ENCODE measurements at places on chromosomes 7 and 10.

DNA sequence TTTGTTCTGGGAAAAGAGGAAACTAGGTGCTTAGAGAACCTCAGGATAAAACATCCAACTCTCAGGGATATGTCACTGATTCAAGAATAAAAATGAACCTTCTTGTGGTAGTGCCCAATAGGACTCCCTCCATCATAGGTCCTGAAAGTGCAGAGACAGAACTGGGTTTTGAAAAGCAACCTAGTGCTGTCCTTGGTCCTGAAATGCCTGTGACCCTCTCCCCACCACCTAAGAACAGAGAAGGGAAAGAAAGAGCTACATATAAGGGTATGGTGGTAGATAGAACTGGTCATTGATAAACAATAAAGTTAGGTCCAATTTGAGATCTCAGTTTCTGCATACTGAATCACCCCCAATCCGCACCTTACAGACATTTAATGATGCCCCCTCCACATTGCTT lies 953.3 kb downstream of the XPNPEP1 start:
- DNase-seq: no peak

DNA sequence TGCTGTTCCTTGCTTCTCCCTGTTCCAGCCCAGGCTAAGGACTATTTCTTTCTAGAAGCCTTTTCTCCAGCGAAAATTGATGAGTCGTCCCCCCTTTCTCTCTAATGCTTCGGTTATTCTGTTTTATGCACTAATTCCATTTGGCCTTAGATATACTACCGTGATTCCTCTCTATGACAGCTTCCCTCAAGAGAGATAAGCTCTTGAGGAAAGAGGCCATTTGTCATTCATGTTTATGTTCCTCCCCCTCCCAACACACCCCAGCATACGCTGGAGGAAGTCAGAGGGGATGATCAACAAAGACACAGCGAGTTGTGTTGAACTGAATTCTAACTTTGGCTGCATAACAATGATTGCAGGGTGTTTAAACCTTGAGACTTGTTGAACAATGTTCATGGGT lies 198.8 kb downstream of the BMPER start:
- DNase-seq: no peak

DNA sequence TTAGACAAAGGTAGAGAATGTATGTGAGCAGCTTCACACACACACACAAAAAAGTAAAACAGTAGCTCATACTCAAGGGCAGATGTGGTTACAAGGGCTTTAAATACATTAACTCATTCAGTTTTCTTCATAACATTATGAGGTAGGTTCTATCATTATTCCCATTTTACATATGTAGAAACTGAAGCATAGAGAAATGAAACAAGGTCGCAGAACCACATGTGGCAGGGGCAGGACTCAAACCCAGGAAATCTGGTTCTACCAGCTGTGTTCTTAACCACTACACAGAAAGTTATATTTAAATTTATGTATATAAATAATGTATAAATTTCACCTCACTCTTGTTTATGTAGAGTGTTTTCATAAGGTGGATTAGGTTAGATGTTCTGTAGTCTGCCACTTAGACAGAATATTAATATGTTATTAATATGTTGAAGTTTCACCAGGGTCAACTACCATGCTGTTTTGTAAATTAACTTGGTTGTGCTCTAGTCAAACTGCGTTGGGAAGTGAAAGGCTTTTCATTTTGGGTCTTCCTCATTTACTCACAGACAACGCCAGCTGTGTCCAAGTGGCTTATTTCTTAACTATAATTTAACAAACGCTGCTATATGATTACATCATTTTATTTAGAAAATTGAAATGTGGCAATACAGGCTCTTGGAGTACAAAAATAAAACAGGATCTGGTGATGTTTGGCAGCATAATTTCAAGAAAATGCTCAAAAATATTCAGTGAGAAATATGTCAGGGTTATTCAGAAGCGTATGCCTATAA lies 138.4 kb downstream of the MDFIC start:
- no peak for DNase-seq

DNA sequence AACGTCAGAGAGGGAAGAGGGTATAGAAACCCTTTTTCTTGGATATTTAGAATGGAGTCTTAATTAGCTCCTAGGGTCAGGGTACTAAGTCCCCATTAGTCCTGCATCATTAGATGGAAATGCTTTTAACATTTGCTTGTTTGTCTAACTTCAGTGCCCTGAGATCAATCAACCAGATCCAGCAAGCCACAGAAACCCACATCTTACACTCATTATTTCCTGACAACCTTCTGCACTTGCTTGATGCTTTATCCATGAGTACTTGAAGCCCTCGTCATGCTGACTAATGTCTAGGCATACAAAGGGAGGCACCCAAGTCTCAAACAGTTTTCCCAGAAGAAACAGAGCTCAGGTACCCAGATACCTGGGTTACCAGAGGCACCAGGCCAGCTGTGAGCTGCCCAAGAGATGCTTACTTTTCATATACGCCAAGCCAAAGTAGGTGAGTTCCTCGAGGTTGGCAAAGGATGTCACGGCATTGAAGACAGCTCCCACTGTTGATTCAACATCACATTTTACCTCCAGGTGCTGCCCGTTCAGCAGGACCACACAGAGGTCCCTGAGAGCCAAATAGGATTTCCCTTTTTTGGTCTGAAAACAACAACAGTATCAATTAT lies 42.7 kb downstream of the FRMPD2 start:
- no peak for DNase-seq

DNA sequence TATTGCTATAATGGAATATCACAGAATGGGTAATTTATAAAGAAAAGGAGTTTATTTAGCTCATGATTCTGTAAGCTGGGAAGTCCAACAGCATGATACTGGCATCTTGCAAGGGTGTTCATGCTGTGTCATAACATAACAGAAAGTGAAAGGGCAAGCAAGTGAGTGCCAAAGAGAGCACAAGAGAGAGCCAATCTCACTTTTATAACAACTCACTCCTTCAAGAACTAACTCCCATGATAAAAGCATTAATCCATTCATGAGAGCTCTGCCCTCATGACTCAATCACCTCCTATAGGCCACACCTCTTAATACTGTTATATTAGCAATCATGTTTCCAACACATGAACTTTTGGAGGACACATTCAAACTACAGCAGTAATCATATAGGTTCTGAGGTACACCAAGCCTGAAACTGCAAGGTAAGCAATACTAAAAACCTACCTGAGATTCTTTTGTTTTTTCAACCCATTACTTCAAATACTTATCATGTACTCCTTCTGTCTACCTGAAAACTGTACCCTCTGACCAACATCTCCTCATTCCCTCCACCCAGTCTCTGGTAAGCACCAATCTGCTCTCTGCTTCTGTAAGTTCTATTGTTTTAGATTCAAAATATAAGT lies 219.7 kb downstream of the MTERF1 start:
- DNase-seq: no peak

GRCh38 chr10:114631666-114632417 lies 26.2 kb downstream of the ABLIM1 start:
- no peak for DNase-seq

GRCh38 chr10:7635408-7636125 lies 31.2 kb downstream of the ITIH5 start:
- no peak for DNase-seq

DNA sequence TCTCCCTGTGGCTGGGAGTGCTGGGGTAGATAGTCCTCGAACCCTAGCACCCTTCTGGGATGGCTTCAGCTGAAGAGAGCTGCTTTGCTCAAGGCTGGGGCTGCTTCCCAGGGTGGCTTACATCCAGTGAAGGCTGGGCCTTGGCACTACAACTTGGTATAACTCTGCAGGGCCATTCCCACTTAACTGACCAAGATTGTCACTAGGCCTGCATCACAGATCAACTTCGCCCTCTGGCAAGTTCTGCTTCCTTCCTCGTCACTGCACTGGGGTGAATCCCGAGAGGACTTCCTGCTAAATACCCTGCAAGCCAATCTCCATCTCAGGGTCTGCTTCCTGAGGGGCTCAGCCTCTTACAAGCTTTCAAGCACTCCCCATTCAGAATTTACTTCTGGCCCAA lies 195.2 kb downstream of the DOCK4 start:
- DNase-seq: no peak

GRCh38 chr10:27153845-27154193 lies 365 bp downstream of the YME1L1 start:
- no peak for DNase-seq

- no peak for DNase-seq
Observed at GRCh38 chr7:27419581-27420177, 177.1 kb downstream of the EVX1 start.

GRCh38 chr10:102384606-102385429 lies 10.7 kb upstream of the NFKB2 start:
- DNase-seq: peak; percentile 26

DNA sequence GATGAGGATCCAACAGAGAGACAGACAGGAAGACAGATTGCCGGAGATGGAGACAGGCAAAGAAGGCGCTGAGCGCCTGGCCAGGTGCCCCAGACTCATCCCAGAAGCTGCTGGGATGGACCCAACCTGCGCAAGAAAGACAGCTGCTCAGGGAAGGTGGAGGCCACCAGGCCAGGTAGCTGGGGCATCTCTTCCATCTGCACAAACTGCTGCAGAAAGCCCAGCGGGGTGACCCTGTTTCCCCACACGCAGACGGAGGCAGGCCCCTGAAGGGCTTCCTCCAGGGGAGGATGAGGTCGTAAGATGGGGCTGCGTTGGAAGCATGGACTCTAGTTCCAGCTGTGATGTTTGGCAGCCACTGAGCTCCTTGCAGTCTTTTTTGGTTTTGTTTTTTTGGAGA lies 16.5 kb upstream of the YWHAG start:
- DNase-seq: no peak

- DNase-seq: no peak
Observed at GRCh38 chr7:110842796-110843195, 248.1 kb upstream of the LRRN3 start.

GRCh38 chr10:14731875-14732512 lies 42.7 kb downstream of the FAM107B start:
- DNase-seq: no peak

- no peak for DNase-seq
Observed at GRCh38 chr7:107610323-107610722, 30.3 kb downstream of the BCAP29 start.

DNA sequence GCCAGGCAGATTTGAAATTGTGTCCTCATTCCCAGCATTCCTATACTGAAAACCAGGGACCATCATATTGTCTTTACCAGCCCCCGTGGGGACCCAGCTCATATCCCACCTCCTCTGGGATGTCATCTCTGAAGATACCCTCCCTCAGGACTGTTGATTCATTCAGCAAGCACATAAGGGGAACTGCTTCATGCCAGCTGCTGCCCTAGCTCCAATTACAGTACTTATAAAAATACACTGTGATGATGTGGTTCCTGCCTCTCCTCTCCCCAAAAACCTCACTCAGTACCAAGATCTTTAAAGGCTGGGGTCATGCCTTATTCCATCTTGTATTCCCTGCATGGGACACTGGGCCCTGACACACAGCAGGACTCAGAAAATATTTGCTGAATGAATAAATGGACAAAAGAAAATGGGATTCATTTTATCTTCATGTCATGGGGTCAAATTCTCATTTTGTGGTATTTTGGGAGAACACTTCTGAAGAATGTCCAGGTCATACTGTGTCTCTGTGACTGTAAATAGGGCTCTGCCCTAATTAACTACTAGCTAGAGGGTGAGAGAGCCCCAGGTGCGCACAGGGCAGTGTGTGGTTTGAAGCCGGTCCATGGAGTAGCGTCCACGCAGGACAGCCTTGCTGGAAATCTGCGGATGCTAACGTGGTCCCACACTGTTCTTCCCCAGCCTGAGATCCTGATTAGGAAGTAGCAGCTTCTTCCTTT lies 29.0 kb upstream of the DAGLB start:
- no peak for DNase-seq

DNA sequence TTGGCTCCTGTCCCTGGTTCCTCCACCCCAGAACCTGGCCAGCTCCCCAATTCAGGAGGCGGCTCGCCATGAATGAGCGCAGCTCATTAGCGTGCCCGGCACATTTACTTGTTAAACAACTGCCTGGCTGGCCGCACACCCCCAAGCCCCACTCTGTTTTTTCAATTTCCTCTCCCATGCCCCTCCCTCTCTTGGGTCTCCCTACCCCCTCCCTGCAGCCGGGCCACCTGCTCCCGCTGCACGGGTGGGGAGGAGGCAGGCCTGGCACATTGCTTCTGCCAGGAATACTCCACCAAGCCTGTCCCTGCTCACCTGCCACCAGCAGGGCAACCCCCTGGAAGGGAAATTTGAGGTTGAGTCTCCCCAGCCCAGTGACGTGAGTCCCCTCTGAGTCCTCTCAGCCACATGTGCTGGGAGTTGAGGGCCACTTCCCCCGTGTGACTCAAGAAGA lies 2.5 kb upstream of the SLIT1 start:
- no peak for DNase-seq

GRCh38 chr7:111986601-111987000 lies 219.6 kb downstream of the DOCK4 start:
- DNase-seq: no peak

GRCh38 chr7:113283861-113284260 lies 165.5 kb upstream of the SMIM30 start:
- peak; percentile 17 for DNase-seq

GRCh38 chr7:54483523-54483922 lies 58.7 kb upstream of the VSTM2A start:
- DNase-seq: no peak

DNA sequence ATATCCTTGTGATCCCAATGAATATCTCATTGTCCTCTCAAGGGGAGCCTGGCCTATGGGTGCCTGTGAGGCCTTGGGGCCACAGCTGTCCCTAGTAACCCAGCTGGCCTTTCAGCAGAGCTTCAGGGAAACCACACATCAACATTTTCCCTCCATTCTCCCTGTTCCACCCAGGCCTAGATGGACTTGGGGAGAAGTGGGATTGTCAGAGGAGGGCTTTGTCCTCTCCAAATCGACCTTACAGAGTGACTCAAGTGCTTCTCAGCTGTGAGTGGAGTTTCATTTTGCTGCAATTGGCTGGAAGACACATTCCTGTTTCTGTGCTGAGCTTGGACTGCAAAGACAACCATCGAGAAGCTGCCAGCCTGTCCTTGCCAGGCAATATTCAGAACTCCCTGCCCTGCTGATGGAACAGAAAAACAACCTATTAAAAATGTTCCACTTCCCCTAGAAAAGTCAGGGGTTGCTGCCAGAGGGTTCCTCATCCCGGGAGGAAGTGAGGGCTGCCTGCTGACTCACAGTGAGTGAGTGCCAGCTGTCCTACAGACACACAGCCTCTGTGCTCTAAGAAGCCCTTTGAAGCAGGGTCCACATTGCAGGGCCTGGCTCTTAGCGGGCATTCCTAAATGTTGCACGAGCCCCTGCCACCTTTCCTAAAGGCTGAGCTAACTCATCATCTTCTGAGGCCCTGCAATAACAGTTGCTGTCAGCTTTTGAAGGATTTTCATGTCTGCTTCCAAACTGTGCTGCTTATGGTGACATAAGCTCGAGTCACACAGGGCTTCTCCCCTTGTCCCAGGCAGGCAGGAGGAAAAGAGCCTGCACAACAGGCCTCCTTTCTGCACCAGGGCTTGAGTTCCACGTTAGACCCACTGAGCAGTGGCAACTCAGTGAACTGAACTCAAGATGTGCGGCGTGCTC lies 20.5 kb downstream of the STRA8 start:
- peak; percentile 42 for DNase-seq

- DNase-seq: no peak
Observed at GRCh38 chr7:90312745-90313144, 8.4 kb downstream of the FAM237B start.

Data from skeletal muscle cell (primary cell).